Neuronal stem cell (in vitro differentiated cells): ENCODE measurements at places on chromosomes 13 and 19.
A peak's percentile ranks its signal among the peaks of the same experiment; 100 is the strongest.

DNA sequence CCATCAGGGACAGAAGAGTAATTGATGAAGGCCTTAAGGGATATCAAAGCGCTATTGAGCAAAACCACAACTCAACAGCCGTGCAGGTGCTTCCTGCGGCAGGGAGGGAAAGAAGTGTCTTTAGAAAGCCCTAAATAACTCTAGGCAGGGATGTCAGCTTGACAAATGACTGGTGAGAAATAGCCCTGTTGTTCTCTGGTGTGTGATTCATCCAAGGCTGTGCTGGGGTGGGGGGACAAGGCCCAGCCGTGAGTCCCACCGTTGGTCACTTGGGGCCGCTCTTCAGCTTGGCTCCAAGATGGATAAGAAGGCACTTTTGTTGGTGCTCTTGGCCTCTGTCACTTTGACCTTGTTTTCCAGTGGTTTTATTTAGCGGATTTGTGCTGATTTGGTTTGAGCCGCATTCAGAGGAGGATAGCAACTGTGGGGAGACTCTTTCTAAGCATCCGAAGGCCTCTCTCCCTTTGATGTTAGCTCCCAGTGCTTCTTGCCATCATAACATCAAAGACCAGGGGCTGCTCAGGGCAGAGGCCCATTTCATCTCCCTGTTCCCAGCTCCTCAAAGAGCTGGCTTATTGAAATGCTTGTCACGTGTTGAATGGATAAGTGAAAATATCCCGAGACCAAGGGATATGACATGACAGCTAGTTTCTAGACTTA is 130.3 kb upstream of the SERP2 start:
- peak; percentile 15 for DNase-seq

- DNase-seq = no peak
Measured at GRCh38 chr19:38265921-38266429, 1.6 kb downstream of the SPINT2 start.

- DNase-seq = no peak
Measured at GRCh38 chr13:80386002-80386401, 45.1 kb upstream of the SPRY2 start.

DNA sequence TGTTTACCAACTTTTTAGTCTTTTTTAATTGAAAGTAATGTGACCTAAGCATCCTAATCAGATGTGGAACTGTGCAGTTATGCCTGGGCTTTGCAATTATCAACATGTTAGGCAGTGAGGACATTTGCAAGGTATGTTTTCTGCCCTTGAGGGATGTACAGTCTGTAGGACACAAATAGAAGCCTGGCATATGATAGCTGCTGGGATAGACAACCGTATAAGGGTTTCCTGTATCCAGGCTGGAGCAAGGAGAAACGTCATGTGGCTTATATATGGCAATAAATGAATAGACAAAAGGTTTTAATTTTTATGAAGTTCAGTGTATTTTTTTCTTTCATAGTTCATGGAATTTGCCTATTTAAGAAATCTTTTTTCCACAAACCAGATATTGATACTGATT is 2.0 kb upstream of the VPS36 start:
- DNase-seq = no peak

DNA sequence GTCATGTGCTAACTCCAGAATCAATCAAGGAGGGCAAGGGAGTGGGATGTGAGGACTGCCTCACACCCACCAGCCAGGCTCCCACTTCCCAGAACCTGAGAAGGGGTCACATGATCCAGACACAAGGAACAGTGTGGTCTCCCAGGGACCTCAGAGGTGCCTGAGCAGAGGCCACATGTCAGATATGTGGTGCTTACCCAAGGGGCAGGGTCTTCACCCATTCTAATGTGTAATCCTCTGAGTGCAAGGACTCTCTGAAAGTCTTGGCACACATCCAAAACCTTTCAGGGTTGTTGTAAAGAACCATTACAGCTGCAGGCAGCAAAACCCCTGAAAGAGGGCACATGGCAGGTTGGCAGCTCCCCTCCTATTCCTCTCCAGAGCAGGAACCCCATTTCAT is 656.6 kb downstream of the UQCRFS1 start:
- DNase-seq = no peak

GRCh38 chr19:8457209-8457608 is 12.4 kb downstream of the HNRNPM start:
- DNase-seq = no peak

- no peak for DNase-seq
Measured at GRCh38 chr19:32303193-32303592, 42.2 kb upstream of the ZNF507 start.

- no peak for DNase-seq
Measured at GRCh38 chr13:59259165-59260000, 904.3 kb downstream of the DIAPH3 start.

- DNase-seq = peak; percentile 69
Measured at GRCh38 chr19:45767881-45768654, 984 bp downstream of the SIX5 start.

DNA sequence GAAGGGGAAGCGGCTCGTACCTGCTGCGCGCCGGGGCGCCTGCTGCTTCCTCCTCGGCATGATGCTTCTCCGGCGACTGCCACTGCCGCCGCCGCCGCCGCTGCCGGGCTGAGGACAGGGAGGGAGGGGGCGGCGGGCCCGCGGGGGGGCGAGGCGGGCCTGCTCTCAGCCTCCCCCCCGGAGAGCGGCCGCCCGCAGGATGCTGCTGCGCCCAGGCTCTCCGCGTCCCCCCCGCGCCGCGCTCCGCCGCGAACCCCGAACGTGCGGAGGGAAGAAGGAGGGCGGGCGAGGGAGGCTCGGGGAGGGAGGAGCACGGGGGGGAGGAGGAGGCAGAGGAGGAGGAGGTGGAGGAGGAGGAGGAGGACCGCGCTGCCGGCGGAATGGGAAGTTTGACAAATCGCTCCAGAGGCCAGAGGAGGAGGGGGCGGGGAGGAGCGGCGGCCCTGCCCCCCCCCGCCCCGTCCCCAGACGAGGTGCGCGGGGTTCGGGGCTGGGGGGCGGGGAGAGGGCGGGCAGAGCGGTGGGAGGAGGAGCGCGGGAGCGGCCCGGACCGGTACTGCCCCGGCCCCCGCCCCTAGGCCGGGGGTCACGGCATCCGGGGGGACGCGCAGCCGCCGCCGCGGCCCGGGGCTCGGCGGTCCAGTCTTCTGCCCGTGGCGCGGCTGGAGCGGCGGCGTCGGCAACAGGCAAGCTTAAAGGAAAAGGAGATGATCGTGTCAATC is at the start of gene TSHZ3:
TSHZ3 (minus strand) TSS at position 277 of the 722 bp plus-strand sequence; CDS start at position 60, 217 bp downstream.
- no peak for DNase-seq

- no peak for DNase-seq
Measured at GRCh38 chr19:30223866-30224688, 148.1 kb upstream of the ZNF536 start.

DNA sequence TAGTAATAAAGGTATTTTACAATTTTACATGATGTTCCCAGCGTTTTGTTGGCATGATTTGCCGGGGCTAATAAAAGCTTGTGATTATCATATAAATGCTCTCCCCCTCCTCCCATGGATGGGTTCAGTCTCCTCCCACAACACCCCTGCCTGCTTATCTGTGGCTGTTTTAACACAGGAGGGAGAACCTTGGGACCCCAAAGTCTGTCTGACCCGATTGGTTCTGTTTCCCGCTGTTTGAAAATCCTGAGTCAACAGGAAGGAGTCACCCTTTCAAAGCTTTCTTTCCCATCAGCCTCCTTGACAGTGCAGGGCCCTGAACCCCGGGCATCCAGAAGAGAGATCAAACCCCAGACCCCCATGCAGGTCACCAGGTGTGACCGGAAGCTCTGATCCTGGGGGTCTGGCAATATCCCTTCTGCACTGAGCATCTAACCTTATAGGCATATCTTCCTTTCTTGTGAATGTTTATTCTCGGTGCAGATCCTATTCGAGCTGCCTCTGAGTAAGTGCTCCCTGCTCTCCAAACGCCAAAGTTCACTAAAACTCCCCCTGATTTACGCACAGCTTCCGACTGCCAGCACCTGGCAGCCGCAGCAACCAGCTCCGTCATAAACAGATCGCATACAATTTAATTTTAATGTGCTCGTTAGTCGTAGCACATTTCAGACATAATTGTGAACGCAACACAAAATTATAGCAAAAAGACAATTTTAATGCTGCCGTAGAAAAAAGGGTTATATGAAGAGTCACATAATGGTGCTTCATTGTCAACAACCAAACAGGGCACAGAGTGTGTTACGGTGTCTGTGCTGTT is 74.8 kb downstream of the TSHZ3 start:
- DNase-seq = no peak

DNA sequence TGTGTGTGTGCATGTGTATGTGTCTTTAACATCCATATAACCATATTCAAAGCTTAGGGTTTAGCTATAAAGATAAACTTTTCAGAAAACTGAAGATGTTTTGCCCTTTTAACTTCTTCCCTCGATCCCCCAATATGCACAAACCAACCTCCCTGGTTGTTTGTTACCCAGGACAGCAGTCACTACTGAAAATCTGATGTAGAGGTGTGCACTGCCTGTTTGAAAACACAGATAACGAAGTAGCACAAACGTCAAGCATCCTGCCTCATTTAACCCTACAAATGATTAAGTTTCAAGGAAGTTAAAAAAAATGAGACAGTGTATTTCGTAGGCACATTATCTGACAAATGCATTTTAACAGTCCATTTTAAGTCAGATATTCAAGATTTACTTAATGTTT is 3.6 kb downstream of the TNFSF11 start:
- DNase-seq = no peak

GRCh38 chr13:92463134-92463533 is 763.5 kb upstream of the GPC6 start:
- DNase-seq = no peak

GRCh38 chr13:112891477-112892401 is 77.3 kb upstream of the MCF2L start:
- peak; percentile 76 for DNase-seq

GRCh38 chr19:17170538-17171297 is 44.4 kb upstream of the USE1 start:
- DNase-seq = no peak

GRCh38 chr19:14118165-14119051 is 846 bp upstream of the PRKACA start:
- peak; percentile 81 for DNase-seq
